ENCODE measurements at places on chromosomes 4 and X.

DNA sequence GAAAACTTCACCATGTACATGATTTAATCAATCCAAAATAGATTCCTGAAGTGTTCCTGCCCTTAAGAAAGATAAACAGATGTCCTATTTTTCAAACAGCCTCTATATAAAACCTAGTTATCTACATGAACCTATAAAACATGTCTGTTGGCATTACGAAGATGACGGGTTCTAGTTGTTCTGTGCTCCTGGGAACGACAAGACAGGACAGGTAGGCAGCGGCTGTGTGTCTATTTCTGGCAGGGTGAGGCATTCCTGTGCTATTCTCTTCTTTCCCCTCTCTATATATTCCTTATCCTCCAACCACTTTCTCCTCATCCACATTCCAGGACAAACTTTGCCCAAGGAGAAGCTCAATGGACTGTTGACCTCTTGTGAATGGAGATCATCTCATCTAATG lies 6.1 kb downstream of the FAT1 start:
- no peak for DNase-seq

GRCh38 chr4:52423967-52424366 lies 235.1 kb downstream of the USP46 start:
- DNase-seq, result no peak

GRCh38 chr4:183571350-183571941 lies 66.6 kb downstream of the ING2 start:
- peak; percentile 16 for DNase-seq

DNA sequence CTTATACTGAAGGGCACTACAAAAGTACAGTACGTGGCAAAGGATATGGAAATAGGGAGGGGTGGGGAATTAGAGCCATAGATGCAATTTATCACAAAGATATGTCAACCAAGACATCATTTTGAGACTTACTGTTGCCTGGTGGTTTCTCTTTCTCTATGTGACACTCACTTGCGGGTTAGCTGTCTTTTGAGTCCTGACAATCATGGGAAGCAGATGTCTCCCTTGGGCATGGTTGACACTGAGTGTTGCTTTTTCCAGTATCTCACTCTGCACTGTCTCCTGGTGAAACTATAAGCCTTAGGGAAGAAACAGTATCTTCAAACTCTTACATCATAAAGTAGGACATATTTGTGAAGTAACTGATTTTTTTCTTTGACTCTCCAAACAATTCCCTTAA lies 383.5 kb upstream of the LCORL start:
- DNase-seq, result no peak

DNA sequence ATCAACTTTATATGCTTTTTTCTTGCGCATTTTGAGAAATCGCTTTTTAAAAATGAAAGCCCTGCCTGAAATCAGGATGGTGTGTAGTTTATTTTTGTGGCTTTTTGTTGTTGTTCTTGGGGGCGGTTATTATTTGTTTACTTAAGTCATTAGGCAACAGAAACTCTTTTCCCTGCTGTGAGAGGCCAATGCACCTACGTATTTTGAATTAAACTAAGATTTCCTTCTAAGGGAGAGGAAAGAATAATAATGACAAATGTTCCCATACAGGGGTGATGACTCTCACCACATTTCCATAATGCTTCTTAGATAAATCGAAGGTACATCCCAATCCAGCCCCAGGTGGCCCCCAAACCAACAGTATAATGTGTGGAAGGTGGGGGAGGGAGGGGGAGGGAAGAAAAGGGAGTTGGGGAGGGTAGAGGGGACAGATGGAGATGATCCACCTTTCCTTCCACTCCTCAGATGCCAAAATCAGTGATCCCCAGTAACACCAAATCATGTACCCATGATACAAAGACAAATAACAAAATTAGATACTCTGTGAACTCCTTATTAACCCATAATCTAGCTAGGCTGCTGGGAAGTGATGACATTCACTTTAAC lies 39.6 kb downstream of the ZNF827 start:
- DNase-seq, result no peak

DNA sequence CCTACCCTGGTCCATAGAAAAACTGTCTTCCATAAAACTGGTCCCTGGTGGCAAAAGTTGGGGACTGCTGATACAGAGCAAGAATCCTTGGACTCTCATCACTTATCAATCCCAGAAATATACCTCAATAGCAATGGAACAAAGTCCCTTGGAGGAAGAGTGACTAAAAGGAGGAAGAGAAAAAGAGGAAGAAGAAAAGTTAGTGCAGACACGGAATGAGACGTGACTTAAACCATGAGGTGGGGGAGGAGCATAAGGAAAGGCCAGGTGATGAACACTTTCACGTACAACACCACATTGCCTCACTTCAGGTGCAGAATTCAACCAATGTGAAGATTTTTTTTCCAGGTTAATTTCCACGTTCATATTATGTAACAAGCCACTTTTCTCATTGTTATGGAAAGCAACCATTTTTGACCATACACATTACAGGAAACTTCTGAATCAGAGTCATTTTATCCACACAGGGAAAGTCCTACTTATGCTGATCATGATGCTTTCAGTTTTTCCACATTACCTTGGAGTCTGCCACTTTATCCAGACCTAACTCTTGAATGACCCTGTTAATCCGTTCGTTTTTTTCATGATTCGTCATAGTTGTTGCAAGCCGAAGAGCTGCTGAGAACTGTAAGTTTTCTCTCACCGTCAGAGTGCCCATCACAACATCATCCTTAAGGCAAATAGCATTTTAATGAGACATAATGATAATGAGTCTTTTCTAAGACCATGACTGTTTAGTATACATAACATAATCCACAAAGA lies 27.7 kb downstream of the ABCG2 start:
- no peak for DNase-seq

DNA sequence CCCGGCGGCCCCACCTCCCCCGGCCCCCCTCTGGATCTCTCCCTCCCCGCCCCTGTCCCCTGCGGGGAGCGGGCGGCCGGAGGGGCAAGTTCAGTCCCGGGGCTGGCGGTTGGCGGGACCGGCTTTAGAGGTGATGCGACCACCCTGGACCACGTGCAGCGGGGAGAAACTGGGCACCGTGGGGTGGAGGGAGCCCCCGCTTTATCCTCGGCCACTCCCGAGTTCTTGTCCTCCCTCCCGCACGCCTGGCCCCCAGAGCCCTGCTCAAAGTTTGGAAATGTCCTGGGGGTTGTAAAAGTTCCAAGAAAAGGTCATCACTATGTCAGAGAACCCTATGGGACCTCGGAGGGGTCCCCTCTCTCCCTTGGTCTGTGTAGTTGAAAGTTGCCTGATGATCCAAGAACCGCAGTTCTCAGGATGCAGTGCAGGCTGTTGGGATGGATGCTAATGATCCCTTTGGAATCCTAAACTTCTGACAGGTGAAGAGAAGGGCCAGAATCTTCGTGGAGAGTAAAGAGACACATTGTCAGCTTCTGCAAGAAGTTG lies 411 bp upstream of the VEGFC start:
- no peak for DNase-seq

DNA sequence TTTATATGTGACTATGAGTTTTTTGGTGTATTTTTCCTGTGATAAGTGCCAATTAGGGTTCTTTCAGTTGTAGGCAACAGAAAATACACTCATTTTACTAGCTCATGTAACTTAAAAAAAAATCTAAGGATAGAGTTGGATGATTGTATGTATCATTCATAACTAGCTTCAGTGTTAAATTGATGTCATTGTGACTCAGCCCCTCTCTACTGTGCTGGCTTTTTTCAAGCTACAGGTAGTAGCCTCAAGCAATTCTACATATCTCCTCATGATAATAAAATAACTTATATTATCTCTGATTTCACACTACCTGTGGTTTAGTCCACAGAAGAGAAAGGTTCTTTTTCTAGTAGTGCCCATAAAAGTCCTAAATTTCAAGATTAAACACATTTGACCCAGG lies 11.9 kb downstream of the WDR17 start:
- DNase-seq, result no peak

DNA sequence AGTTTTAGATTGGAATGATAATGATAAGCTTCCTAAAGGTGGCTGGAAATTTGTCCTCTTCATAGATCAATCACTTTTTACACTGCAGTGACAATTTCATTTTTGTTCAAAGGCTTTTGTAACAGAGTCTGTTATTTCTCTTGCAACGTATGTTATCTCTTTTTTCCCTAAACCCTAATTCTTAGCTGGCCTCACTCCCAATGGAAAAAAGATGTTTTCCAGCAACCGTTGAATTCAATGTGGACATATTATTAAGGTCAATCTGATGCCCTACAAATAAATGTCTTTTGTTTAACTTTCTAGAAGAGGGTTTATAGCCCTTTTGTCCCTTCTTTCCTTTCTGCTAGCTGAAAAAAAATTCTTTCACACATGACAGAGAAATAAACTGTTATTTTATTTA lies 192.7 kb upstream of the NWD2 start:
- DNase-seq, result no peak

DNA sequence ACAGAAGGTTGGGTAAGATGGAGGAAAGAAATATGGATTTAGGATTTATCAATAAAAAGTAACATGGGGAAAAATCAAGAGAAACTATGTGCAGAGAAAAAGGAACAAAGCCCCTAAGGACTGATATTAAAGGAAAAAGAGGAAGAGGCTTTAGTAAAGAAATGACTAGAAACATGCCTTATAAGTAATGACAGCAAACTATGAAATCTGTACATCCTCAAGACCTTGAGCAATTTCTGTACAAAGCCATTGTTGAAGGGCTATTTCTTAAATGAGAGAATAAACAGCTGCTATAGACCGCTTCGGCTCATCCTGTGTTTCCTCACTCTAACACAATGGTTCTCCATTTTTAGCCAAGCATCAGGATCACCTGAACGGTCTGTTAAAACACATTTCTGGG lies 180.3 kb upstream of the ATOH1 start:
- no peak for DNase-seq

- DNase-seq, result peak; percentile 8
Observed at GRCh38 chrX:136209016-136209738, 42.0 kb downstream of the MAP7D3 start.

- DNase-seq, result no peak
Observed at GRCh38 chr4:74309223-74309622, 953 bp downstream of the EPGN start.

DNA sequence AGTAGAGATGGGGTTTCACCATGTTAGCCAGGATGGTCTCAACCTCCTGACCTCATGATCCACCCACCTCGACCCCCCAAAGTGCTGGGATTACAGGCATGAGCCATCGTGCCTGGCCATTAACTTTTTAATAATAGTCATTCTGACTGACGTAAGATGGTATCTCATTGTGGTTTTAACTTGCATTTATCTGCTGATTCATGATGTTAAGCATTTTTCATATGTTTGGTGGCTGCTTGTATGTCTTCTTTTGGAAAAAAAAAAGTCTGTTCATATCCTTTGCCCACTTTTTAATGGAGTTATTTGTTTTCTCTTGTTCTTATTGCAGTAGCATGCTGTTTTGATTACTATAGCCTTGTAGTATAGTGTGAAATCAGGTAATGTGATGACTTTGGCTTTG lies 45.8 kb downstream of the ANXA10 start:
- no peak for DNase-seq

- DNase-seq, result no peak
Observed at GRCh38 chr4:68316193-68316969, 33.5 kb downstream of the YTHDC1 start.

GRCh38 chr4:145944886-145945285 lies 6.3 kb upstream of the ZNF827 start:
- DNase-seq, result no peak

DNA sequence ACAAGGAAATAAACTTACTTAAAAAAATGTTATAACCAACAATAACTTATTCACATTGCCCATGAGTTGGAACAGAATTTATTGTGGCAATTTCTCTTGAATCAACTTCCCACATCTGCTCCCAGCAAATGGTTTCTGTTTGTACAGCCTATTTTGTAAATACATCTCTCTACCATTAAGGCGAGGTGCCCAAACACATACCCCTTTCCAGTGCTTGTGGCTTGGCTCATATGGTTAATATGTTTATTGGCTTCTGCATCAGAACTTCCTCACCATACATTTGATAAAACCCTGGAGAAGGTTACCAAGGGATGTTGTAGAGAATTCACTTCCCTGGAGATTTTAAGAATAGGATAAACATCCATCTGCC lies 207.1 kb downstream of the SOWAHB start:
- no peak for DNase-seq

Data from nucleus accumbens (tissue), 56 donors.